Central memory CD4-positive, alpha-beta T cell (primary cell): ENCODE measurements at places on chromosomes 1 and 21.

DNA sequence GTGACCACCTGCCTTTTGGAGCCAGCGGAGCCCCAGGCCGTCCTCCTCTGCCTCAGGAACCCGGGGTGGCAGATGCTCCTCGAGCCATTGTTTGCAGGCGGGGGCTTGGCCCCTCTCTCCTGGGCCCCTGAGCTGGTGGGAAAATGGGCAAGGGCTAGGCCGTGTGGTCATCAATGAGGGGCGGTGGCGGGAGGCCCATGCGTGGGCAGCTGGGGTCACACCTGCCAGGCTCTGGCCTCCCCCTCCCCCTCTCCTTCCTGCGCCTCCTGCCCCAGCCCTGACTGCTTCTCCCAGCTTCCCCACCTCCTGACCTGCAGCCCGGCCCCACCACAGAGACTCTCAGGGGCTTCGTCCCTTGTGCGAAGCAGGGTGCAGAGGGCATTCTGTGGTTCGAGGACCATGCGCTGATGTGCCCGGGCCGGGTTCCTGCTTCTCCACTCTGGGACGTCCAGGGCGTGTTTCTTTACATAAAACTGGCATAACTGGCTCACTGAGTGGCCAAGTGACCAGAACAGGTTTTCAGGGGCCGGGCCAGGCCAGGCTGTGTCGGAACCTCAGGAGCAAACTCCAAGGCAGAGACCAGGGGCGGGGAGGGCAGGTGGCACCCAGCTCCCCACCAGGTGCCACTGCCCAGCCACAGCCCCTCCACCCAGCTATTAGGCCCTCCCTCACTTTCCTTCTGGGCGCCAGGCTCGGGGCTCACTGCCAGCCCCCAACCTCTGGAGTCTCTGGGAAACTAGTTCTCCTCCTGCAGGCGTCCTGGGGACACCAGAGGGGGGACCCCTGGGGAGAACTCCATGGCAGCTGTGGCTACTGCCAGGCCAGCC is 9.3 kb downstream of the SAMD11 start:
- no peak for DNase-seq

- no peak for DNase-seq
Measured at GRCh38 chr1:54714881-54715492, 674 bp upstream of the TTC4 start.

- DNase-seq, result no peak
Measured at GRCh38 chr1:25023826-25024225, 93.8 kb upstream of the RUNX3 start.

- no peak for DNase-seq
Measured at GRCh38 chr1:16375521-16376340, 8.7 kb downstream of the SZRD1 start.

DNA sequence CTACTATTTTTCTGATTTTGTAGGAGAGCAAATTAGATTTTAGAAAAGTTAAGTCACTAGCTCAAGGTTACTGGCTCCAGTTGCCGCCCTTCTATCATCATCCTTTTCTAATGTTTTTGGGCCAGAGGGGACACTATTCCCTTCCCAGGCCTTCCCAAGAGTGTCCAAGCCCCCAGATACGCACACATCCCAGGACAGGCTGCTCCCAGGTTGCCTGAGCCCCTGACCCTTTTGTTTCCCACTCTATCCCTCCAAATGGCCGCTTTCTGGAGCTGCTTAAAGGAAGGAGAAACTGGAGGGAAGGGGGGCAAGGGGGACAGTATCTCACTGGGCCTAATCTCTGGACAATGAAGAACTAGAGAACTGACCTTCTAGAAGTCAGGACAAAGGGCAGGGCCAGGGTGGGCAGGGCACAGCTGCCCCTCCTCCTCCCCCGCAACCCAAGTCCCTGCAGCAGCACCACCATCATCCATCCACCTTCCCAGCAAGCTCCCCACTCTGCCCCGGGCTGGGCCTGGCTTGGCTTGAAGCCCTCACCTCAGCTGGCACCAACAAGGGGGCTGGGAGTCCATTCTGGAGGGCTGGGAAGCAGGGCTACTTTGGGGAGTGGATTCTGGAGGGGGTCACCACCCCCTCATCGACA is 1.1 kb upstream of the MAP7D1 start:
- DNase-seq, result no peak

DNA sequence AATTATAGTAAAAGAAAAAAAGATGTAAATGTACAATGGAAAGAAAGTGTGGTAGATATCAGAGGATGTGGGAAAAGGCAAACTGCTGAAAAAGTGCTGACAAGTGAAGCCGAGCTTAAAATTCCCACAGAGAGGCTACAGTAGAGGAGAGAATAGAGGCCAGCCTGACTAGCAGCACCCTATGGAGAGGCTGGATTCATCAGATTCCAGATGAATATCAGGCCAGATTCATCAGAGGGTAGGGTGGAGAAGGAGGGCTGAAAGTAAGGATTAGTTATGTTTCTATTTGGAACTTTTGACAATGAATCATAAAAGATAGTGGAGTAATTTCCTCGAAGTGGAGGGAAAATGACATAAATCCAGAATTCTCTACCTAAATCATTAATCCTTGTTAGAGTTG is 60.4 kb upstream of the NEK7 start:
- no peak for DNase-seq

- no peak for DNase-seq
Measured at GRCh38 chr1:55927702-55928290, 651.6 kb downstream of the PLPP3 start.

DNA sequence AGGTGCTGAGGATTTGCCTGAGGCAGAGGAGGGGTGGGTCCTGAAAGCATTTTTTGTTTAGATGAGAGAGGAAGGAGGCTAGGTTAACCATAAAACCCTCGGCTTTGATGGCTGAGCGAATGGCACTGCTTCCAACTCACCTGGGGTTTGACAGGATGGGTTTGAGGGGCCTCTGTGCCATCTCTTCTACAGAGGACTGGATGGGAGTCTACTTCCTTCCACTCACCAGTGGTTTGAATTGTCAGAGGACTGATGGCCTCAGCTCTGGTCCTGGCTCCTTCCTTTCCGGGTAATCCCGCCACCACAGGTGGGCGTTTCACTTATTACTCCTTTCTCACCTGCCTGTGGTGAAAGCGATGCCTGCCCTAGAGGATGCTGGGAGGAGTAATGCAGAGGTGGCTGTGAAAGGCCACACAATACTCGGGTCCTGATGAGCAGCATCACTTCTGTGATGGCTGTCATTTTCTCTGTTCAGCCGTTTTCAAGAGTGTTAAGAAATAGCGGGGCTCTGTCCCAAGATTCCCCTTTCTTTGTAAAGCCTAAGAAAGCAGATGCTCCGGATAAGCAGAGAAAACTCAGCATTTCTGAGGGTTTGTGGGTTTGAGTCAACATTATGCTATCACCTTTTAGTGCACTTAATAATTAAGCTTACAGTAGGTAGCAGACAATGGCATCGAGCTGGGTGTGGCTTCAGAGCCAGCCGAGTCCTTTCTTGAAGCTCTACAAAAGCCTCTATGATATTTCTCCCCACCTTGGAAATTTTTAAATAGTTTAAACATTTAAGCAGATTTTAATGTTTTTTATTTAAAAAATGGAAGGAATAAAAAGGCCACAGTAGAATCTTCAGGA is 220.7 kb downstream of the HLX start:
- no peak for DNase-seq

GRCh38 chr1:210681158-210681557 is 352.5 kb downstream of the HHAT start:
- no peak for DNase-seq

GRCh38 chr1:188269956-188270355 is 1441.2 kb downstream of the PLA2G4A start:
- DNase-seq, result no peak

DNA sequence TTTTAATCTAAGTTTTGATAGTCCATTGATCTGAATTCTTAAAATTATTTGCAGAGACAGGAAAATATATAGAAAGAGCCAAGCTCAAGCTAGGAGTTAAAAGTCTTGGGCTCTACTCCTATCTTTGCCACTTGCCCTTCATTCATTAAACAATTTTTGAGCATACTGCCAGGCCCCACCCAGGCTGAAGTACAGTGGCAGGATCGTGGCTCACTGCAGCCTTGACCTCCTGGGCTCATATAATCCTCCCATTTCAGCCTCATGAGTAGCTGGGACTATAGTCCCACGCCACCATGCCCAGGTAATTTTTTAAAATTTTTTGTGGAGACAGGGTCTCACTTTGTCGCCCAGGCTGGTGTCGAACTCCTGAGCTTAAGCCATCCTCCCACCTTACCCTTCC is 8.2 kb downstream of the TRMT13 start:
- DNase-seq, result no peak

GRCh38 chr1:51669816-51670215 is 52.9 kb downstream of the OSBPL9 start:
- DNase-seq, result no peak

DNA sequence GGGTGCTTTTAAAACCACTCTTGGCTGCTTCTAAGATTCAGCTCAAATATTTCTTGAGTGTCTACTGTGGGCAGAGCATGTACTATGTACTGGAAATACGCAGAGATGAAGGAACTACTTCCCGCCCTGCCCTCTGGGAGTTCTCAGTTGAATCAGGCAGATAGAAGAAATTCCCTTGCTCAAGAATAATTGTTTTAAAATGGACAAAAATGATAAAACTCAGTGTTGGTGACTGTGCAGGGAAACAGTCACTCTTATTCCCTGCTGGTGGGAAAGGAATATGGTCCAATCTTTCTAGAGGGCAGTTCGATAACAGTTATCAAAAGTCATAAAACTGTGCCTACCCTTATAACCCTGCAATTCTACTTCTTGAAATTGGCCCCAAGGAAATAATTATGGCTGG is 16.9 kb upstream of the GRHL3 start:
- DNase-seq, result no peak

DNA sequence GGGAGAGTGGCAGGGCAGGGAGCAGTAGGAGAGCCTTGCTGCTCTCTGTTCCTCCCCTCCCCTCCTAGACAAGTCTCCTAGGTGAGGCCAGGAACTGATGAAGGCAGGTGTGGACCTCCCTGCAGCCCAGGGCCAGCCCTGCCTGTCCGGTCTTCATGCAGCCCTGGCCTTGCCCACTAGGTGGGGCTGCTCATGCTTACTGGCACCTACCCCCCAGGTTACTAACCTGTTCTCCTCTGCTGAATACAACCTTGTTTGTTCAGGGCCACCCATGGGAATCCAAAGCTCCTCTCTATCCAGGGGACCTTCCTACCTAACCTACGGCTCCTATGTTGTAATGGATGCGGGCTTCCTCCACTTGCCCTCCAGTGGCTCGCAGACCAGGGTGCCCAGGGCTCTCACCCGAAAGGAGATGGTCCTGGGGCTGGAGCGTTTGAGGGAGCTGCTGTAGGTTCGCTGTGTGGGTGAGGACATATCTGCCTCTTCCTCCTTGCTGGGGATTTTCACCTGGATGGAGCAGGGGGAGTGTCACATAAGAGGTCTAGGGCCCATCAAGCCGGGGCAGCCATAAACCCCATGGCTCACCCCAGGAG is 7.9 kb upstream of the TNNT2 start:
- no peak for DNase-seq

DNA sequence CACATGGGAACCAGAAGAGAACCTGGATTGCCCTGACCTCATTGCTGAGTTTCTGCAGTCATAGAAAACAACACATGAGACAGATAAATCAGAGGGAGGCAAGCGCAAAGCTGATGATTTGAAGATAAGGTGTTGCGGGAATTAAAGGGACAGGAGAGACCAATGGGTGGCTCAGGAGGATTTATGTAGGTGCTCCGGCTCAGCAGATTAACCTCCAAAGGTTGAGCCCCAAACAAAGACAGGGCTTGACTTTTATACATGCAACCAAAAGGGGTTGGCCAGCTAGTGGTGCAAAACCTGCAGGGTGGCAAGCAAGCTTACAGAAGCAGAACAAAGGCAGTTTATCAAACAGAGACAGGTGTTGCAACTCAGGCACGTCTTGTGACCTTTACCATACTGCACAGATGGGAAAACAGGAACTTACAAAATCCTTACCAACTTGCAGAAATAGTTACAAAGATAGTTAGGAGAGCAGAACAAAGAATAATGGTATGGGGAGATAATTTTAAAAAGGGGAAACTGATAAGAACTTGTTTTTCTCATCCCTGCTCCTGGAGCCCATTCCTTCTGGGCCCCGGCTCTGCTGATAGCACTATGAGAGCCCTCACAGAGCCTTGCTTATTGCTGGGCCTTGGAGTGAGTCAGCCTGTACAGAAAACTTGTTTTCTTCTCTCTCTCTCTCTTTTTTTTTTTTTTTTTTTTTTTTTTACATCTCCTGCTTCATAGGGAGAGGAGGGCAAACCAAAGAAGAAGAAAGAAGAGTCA is 93.6 kb downstream of the SNRPE start:
- no peak for DNase-seq

DNA sequence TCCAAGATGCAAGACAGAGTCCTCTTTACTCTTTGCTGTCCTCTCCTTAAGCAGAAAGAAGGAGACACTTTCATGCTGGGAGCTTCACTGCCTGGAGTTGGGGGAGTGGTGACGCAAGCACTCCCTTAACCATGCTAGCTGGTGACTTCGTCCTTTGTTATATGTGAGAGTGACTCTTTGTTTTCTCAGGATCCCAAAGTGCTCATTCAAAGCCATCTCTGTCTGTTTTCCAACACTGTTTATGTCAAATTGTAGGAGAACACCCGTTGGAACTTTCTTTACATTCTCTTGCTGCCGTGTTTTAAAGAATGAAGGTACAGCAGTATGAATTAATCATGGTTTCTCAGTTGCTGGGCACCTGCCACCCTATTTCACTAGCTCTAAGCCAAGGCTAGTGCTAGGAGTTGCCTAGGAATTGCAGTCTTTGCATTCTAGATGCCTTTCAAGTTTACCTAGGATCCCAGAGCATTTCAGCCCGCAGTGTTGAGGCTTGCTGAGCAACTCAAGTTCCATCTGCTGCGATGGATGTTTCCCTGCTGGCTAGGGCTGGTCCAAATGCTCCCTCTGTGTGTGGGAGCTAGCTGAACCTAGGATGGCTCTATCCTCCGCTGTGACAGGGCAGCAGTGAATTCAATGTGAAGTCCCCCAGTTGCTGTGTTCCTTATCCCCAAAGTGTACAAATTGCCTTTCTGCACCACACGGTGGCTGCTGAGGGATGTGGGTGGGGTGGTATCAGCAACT is 82.6 kb upstream of the GPR52 start:
- no peak for DNase-seq

GRCh38 chr1:246703581-246703980 is 20.6 kb upstream of the SCCPDH start:
- DNase-seq, result no peak

DNA sequence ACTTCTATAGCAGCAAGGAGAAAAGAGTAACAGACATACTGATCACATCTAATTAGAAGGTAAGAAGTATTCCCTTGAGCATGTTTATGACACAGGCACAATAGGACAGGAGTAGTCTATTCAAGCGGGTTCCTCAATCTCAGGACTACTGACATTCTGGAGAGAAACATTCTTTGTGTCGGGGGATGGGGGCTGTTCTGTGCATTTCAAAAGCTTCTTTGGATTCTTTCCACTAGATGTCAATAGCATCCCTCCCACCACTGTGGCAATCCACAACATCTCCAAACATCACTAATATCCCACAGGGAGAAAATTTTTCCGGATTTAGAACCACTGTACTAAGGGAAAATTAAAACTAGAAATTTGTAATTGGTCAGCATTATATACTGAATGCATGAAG is 56.9 kb downstream of the ADAMTS5 start:
- no peak for DNase-seq

- no peak for DNase-seq
Measured at GRCh38 chr1:25657121-25657882, 40.7 kb downstream of the MAN1C1 start.

GRCh38 chr1:111989531-111990025 is at the start of gene KCND3:
Gene KCND3, minus strand, starts transcription at chr1:111989668.
- no peak for DNase-seq

- DNase-seq, result no peak
Measured at GRCh38 chr1:3020263-3020909, 881 bp upstream of the ACTRT2 start.

GRCh38 chr1:53439337-53440207 is 19.6 kb upstream of the DMRTB1 start:
- DNase-seq, result no peak

- no peak for DNase-seq
Measured at GRCh38 chr1:198892065-198892464, 253.2 kb downstream of the PTPRC start.
